ENCODE measurements at places on chromosomes 11 and 22.
A peak's percentile ranks its signal among the peaks of the same experiment; 100 is the strongest.

DNA sequence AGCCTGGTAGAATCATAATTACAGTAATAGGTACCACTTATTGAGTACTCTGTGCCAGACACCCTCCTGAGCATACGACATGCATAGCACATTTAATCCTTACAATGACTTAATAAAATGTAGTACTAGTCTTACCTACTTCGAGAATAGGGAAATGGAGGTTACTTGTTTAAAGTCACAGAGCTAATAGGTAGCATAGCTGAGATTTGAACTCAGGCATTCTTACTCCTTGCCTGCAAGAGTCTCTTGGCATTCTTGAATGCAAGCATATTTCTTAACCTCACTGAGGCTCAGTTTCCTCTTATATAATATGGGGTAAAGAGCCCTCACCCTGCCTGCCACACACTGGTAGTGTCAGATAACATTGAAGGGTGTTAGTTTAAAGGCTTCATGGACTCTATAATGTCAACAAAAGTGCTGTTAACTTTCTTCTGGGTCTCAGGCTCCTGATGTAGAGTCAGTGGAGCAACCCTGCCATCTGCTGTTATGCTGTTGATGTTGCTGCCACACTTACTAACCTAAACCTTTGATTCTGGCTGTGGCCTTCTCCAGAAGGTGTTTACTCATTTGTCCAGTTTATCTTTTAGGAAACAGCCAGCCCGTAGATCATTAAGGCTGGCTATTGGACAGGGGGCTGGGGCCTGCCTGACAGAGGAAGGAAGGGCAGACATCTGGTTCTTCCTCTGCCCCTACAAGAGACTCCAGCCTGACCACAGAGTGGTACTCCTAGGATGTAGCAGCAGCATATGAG lies 18.9 kb downstream of the LIMK2 start:
- peak; percentile 35 for DNase-seq

DNA sequence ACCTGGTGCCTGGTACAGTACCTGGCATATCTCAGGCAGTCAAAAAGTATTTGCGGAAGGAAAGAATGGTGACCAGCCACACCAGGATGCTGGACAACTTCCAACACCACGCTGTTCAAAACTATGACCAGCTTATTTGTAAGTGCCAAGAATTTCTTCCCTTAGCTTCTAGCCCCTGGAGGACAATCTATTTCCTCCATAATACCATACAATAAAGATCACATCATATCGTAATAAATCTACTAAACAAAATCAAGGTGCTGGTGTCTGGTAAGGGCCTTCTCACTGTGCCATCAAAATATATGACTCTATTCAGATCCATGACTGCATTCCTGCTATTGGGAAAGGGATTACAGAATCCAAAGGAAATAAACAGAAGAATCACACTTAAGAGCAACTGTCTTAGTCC lies 51.5 kb downstream of the ALG9 start:
- no peak for DNase-seq

- DNase-seq, result no peak
Measured at GRCh38 chr11:10441652-10442503, 13.2 kb upstream of the AMPD3 start.

DNA sequence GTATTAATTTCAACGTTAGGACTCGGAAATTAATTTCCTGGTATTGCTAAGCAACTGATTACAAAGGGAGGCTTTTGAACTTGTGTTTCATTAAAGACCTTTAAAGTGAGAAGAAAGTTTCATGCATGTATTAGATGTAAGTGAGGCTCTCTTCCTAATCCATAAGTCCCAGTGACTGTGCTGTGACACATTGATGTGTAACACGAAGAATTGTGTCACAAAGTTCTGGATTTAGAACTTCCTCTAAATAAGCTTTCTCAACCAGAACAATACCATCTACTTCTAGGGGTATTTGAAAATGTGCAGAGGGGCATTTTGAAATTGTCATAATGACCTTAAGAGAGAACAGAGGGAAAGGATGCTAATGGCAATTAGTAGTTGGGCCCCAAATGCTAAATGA lies 14.4 kb downstream of the DCUN1D5 start:
- no peak for DNase-seq

- DNase-seq, result no peak
Measured at GRCh38 chr11:11604370-11604990, 17.3 kb downstream of the GALNT18 start.

- no peak for DNase-seq
Measured at GRCh38 chr11:102268985-102269470, 48.3 kb upstream of the BIRC3 start.

DNA sequence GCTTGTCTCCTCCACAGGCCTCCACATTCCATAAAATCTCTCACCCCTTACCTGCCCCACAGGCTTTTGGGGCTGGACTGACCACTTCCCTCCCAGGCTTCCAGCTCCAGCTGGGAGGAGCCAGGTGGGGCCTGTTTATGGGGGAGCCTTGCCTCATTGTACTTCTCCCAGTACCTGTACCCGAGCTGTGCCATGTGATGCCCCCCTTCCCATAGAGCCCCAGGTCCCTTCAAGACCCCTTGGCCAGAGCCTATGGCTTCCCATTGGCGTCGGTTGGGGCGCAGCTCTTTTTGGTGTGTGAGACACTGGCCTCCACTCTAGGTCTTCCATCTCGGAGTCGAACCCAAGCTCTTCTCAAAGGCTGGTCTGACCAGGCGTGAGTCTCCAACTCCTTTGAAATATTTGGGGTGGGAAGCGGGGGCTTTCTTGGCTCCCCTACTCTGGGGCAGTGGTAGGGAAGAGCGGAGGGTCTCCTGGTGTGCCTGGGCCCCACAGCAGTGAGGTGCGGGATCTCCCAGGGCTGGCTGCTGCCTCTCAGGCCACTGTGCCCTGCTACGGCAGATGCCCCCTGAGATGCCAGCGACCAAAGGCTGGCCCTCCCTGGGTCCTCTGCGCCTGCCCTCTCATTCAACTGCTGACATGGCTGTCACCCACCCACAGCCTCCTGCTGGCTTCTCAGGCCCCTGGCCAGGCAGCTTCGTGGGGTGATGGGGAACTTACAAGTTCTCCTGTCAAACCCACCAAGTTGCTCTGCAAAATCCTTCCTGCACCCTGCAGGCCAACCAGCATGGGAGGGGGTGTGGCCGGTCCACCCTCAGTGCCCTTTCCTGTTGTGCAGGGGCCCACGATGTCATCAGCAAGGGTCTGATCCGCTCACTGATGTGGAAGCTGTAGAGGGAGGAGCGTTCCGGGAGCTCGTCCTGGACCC lies 25.7 kb downstream of the DRICH1 start:
- DNase-seq, result no peak

DNA sequence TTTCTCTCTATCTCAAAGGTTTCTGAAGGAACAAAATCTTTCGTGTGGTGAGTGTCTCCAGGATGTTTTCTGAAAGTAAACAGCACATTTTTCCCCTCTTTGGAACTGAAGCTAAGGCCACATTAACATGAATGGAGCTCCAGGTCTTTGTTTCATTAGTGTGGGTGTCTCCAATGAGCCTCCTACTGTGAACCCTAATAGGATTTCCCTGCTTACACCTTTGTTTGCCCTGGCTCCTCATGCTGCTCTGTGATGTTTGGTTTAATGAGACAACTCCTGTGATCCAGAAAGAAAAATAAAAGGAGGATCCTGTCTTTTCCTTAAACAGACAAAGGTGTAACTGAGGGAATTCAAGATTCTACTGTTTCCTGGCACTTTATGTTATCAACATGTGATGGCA lies 76.9 kb upstream of the SLC6A5 start:
- no peak for DNase-seq

GRCh38 chr11:82720267-82721065 lies 13.2 kb downstream of the FAM181B start:
- no peak for DNase-seq

- DNase-seq, result no peak
Measured at GRCh38 chr11:46342239-46342638, 5.0 kb upstream of the DGKZ start.

DNA sequence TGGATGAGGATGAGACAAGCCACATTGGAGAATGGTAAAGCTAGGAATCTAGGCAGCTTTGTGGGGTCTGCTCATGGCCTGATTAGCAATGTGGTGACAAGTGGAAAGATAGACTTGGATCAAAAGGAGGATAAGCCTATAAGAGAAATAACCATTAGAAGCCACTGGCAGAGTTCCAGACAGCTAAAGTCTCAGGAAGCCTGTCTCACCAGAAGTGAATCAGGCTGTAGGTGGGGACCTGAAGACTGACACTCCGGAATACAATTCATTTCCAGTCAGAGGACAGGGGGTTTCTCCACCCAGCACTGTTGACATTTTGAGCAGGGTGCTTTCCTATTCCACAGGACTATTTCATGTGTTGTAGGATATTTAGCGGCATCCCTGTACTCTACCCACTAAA lies 129.7 kb downstream of the ARHGAP42 start:
- DNase-seq, result no peak

GRCh38 chr11:93481696-93482095 lies 61.5 kb downstream of the SMCO4 start:
- no peak for DNase-seq

GRCh38 chr11:64690235-64690634 lies 32.8 kb downstream of the NRXN2 start:
- no peak for DNase-seq

DNA sequence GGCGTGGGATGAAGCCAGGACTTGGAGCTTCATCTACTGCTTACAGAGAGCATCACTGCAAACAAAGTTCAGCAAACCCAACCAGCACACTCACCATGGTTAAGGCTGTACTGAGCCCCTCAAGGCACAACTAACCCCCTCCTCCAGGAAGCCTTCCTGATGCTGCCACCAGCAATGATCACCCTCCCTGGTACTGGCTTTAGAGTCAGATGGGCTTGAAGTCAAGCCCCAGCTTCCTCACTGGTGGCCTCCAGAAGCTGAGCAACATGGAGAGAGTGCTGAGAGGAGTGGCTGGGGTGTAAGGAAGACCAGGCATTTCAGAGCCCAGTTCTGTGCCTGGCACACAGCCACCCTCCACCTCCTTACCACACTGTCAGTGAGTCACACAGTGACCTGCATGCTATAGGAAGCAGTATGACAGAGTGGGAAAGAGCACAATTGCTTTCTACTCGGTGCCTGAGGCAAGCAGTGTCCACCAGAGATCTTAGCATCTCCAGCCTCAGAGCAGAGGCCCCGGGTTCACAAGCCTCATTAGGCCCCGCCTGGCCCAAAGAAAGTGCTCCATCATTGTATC lies 24.7 kb upstream of the BAIAP2L2 start:
- DNase-seq, result no peak

- DNase-seq, result no peak
Measured at GRCh38 chr11:48085688-48086087, 105.3 kb downstream of the PTPRJ start.

- DNase-seq, result no peak
Measured at GRCh38 chr11:112760396-112761059, 200.7 kb upstream of the NCAM1 start.

- DNase-seq, result no peak
Measured at GRCh38 chr22:46719921-46720320, 18.1 kb downstream of the CERK start.

DNA sequence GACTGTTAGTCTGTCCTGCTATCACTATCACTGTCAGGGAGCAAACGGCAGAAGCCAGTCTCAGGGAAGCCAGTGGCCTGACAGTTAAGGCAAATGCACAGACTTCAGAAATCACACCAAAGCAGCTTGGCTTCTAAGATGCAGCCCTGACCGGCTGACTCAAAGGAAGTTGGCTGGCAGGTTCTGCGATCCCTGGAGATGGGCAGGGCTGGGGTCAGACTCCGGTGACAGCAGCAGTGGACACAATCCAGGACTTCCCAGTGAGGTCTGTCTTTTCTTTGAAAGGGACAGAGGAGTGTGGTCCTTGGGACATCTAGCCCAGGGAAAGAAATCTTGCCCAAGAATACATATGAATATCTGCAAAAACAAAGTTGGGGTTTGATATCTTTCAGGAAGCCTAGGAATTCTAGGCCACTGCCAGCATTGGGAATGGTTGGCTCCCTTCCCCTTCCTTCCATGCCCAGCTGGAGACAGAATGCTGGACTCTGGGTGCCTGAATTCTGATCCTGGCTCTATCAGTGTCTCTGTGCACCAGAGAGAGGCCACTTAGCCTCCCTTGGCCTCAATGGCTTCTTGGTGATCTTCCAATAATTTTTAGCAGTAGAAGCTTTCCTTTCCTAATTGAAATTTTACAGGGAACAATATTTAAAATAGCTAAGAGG lies 108.9 kb downstream of the KIRREL3 start:
- no peak for DNase-seq

DNA sequence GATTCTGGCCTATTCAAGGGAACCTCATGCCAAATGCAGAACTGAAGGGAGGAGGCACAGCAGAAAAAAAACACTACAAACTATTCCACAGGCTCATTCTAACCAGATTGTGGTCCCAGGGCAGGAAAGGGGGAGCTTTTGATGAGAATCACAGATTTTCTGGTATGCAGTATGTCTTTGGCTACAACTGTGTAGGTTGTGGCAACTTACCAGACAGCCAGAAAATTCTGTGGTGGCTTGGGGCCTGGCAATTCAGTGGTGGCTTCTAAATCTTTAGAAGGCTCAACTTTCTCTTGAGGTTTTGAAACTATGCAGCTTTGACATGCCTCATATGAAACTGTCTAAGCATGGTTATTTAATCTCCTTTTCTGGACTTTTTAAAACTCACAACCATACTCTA lies 850.8 kb upstream of the CCDC90B start:
- DNase-seq, result no peak

DNA sequence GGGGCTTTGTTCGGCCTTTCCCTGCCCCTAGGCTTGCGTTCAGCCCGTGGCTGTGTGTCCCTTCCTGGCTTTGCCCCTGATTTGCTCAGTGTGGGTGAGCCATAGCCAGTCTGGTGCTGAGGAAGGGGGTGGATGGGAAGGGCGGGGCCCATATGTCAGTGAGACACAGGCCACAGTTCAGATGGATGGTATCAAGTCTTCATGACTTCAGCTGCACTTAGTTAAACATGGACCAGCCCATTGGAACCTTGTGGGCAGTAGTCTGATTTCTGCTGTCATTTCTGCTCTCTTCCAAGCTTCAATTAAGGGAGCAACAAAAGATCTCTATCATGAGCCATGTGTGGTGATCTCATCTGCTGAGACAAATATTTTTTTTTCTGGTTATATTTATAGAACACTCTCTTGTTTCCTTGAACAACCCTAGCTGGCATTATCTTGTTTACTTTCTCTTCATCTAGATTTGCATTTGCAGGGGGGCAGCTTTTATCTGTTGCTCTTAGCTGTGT lies 21.6 kb upstream of the PEX26 start:
- DNase-seq, result peak; percentile 59

- peak; percentile 62 for DNase-seq
Measured at GRCh38 chr11:61897387-61898246, 6.3 kb upstream of the FADS3 start.

DNA sequence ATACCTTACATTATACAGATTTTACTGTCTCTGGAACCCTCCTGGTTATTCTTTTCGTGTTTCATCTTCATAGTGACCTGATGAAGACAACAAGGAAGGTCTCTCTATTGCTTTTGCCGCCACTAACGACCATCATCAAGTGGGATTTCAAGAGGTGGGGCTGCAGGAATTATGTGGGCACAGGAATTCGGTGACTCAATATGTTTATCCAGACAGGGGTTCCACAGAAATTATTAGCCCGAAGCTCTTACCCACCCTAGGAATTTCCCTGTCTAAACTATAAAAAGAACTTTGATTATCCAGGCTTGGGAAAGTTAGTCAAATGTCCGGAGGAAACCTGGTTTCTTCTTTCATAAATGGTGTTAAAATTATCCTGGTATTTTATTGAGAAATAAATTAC lies 566.8 kb upstream of the TENM4 start:
- DNase-seq, result no peak

GRCh38 chr11:15969281-15969680 lies 387.1 kb downstream of the SOX6 start:
- DNase-seq, result peak; percentile 76

GRCh38 chr22:50112151-50113118 lies 22.6 kb downstream of the MOV10L1 start:
- DNase-seq, result no peak

GRCh38 chr11:34680206-34680605 lies 59.3 kb downstream of the EHF start:
- DNase-seq, result no peak
